GM23248 (cell line): ENCODE measurements at places on chromosomes 7 and 10. TPM values are rescaled to one million over a fixed set of nuclear protein-coding genes. Genes with fewer than 3 reads are reported as not detected.
A peak's percentile ranks its signal among the peaks of the same experiment; 100 is the strongest.

DNA sequence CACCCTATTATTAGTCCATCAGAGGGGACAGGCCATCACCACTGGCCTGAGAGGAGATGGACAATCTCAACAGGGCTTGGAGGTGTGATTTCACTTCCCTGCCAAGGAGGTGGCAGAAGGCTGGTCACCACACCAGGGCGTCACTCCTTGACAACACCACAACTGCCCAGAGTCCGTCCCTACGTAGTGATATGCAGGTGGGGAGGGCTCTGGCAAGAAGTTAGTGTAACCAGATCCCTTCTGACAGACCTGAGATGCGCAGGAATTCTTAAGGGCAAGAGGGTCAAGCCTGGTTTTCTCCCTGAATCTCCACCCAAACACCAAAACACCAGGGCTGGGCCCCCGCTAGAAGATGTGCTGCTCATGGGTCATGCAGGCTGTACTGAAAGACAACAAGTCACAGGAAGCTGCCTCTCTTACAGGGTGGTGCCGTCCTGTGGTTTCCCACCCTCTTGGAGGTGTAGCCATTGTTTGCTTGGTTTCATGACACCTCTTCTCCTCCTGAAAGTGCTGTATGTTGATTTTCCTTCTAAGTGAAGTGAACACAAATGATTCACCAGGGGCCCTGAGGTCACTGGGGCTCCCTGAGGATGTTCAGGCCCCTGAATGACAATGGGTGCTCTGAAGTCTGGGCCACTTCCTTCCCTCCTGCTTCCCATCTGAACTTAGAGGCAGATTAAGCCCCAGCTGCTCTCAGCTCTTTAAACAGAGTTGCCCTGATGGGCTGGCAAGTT, 27.1 kb downstream of the ATXN7L1 start:
- no peak overlapping the region for H3K4me3 ChIP-seq
- no peaks in the 10 kb centered on the region for H3K27me3 ChIP-seq

GRCh38 chr10:110498087-110498981, 627 bp downstream of the DUSP5 start:
- H3K27ac ChIP-seq: peak overlapping the region; percentile 95
- DNase-seq: peak; percentile 87
- no peaks in the 10 kb centered on the region for H3K27me3 ChIP-seq
- peaks cover 36% of the 10 kb centered on the region for H3K4me1 ChIP-seq
- H3K4me3 ChIP-seq: peak overlapping the region; percentile 83
- H3K36me3 ChIP-seq: no peaks in the 10 kb centered on the region

- DNase-seq: no peak
- H3K4me3 ChIP-seq: no peak overlapping the region
- peaks cover 12% of the 10 kb centered on the region; the same call in 1 of the 2 replicates for H3K4me1 ChIP-seq
These were observed 868.1 kb downstream of the LRMDA start for GRCh38 chr10:76299501-76299900.

DNA sequence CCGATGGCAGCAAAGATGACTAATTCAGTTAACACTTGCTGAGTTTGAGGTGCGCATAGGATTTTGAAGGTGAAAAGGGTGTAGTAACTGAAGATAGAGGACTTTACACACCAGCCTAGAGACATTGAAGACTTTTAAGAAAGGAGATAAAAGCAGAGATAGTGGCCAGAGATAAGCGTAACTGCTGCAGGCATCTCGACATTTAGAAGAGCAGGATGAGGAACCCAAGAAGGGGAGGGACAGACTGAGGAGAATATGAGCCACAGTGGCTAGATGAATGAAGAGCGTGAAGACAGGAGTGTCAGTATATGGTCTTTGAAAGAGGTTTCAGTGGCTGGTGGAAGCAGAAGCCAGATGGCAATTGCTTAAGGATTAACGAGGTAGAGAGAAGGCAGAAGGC, 71.6 kb downstream of the CELF2 start:
- H3K27me3 ChIP-seq: no peaks in the 10 kb centered on the region
- no peak overlapping the region for H3K4me3 ChIP-seq
- no peak overlapping the region for H3K27ac ChIP-seq
- DNase-seq: no peak
- H3K36me3 ChIP-seq: no peaks in the 10 kb centered on the region
- no peaks in the 10 kb centered on the region for H3K4me1 ChIP-seq

Gene AHCYL2
- polyA plus RNA-seq: 1.9 and 2.3 TPM in 2 replicates
